AG10803 (cell line): ENCODE measurements at places on chromosomes 11 and 22.

- DNase-seq, result peak; percentile 33
Measured at GRCh38 chr11:8022876-8023275, 35.7 kb downstream of the EIF3F start.

DNA sequence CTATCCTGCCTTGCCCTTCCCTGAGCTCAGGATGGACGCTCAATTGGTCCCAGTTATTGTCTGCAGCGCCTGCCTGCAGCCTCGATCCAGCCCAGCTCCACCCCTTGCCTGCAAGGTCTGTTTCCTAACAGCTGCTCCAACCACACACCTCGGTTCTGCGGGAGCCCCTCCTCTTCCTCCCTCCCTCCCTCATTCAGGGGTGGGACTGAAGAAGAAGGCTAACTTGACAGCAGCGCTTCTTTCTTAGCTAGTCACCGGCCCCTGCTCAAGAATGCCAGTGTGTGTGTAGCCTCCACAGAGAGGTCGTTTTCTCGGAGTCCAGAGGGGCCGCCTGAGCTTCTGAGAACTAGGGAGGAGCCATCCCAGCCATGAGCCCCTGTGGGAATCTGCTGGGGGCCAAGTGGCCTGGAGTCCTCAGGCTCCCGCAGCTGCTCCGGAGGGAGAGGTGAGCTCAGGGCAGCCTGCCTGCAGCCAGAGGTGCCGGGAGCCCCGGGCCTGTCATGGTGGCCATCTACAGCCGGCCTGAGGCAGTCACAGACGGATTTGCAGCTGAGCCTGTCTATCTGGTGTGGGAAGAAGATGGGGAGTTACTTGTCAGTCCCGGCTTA lies 36.1 kb downstream of the LIMK2 start:
- DNase-seq, result peak; percentile 89

DNA sequence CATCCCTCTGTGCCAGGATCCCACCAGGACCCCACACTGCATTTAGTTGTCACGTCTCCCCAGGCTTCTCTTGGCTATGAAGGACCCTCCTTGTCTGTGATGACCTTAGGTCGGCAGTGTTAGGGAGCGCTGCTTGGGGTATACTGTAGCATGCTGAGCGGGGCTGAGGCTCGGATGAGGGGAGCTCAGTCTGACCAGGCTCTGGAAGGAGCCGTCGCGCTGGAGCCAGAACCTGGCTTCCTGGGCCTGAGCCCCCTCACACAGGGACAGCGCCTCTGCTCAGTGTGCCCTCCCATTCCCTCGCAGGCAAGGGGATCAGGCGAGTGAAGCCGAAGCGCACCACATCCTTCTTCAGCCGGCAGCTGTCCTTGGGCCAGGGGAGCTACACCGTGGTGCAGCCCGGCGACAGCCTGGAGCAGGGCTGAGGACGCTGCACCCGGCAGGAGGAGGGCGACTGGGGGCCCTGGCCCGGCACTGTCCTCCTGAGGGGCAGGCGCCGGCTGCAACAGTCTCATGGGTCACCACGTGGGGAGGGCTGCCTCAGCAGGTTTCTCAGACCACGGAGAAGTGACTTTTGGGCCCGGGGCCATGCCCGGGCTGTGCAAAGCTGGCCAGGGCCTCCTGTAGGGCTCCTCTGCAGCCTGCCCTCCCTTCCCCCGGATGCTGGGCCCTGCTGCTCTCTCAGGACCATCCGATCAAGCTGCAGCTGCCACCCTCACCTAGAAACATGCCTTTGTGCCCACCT lies 11.5 kb upstream of the NEAT1 start:
- DNase-seq, result no peak

GRCh38 chr11:92702037-92702804 lies 267.2 kb upstream of the MTNR1B start:
- DNase-seq, result no peak

DNA sequence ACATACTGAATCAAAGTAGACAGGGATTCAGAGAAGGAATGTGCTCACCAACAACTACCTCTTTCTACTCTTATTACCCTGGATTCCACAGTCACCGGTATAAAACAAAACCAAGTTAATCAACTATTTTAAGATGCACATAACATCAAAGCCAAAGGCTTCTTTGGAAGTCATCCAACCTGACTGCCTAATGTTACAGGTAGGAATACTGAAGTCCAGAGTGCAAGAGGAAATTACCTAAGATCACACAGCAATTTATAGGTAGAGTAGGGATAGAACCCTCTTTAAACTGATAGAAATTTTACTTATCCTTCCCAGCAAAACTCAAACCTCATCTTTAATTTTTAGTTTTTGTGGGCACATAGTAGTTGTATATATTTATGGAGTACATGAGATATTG lies 76.3 kb downstream of the PAK1 start:
- no peak for DNase-seq

DNA sequence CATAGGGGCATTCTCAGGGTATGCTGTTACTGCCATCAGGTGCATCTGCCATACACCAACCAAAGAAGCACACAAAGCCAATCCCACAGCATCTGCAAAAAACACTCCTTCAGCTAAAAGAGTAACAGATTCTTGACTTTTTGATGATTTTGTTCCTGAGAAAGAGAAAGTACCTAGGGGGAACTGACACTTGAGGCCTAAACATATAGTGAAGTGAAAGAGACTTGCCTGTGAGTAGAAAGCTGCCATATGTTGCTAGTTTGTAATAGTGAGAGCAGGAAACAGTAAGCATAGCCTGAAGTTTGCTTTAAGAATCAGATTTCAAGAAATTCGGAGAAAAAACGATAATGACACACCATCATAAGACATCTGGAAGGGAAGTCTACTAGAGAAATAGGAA lies 97.9 kb upstream of the CTSC start:
- DNase-seq, result no peak

DNA sequence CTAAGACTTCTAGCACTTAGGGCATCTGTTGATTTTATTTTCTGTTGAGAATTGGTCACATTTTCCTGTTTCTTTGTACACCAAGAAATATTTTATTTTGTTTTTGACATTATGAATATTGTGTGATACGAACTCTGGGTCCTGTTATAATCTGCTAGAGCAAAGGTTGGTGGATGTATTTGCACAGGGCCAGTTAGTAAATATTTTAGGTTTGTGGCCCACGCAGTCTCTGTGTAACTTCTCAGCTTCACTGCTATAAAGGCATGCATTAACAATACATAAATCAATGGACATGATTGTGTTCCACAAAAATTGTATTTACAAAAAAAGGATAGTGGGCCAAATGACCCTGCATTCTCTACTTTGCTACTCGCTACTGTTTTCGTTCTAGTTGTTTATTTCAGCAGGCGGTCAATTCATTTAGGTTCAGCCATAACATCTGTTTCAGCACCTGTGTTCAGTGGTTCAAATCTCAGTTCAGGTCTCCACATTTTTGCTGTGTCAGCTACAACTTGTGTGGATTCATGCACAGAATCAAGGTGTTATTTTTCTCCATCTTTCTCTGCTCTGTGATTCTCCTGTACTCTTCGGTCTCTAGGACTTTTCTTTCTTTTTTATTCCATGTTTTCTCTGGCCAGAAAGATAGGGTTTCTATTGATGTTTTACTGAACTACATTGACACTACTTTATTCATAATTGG lies 786.2 kb downstream of the ETS1 start:
- DNase-seq, result no peak

GRCh38 chr11:10050561-10050960 lies 243.5 kb downstream of the SBF2 start:
- DNase-seq, result no peak

DNA sequence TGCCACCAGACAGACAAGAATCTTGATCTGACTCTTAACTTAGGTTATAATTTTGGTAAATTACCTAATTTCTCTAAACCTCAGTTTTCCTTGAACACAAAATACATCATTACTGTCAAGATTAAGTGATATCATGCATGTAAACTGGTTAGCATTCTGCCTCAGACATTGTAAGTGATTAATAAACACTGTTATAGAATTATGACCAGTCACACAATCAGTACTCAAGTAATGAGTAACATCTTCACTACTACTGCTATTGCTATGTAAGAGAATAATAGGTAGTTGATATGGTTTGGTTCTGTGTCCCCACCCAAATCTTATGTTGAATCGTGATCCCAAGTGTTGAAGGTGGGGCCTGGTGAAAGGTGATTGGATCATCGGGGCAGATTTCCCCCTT lies 218.9 kb downstream of the SBF2 start:
- no peak for DNase-seq

DNA sequence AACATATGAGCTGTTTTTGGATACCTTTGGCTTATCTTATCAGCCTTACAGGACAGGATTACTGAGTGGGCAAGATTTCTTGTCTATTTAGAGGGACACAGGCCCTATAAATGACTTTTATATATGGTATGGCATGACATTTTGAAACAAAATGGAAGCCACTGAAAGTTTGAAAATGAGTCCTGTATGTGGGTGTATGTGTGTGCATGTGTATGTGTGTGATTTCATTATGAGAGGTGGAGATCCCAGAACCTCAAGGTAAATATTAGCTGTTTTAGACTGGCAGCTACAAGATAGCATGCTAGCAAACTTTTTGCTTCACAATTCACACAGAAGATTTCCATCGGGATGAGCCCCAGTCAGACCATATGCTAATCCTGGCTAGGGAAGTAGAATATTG lies 970.5 kb upstream of the CCDC90B start:
- no peak for DNase-seq

GRCh38 chr11:47186700-47187695 lies 764 bp upstream of the PACSIN3 start:
- peak; percentile 23 for DNase-seq

- no peak for DNase-seq
Measured at GRCh38 chr11:126654886-126655806, 299.7 kb downstream of the ST3GAL4 start.

- no peak for DNase-seq
Measured at GRCh38 chr11:102421261-102421660, 31.3 kb downstream of the TMEM123 start.

GRCh38 chr11:125591649-125592304 lies 875 bp upstream of the STT3A start:
- peak; percentile 48 for DNase-seq

DNA sequence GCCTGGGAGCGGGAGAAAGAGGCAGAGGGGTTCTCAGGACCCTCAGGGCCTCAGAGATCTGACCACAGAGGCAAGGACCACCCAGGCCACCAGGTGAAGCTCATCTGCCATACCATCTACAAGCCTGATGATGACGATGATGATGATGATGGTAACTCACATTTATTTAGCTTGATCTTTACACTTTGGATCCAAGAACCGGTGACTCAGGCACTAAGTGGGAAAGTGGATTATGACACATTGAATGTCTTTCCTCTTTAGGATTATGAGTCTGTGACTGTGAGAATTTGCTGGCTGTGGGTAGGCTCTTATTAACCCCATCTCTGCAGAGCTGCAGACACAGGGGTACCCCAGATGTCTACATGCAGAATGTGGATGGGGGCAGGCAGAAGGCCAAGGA lies 110.3 kb downstream of the DSCAML1 start:
- no peak for DNase-seq

DNA sequence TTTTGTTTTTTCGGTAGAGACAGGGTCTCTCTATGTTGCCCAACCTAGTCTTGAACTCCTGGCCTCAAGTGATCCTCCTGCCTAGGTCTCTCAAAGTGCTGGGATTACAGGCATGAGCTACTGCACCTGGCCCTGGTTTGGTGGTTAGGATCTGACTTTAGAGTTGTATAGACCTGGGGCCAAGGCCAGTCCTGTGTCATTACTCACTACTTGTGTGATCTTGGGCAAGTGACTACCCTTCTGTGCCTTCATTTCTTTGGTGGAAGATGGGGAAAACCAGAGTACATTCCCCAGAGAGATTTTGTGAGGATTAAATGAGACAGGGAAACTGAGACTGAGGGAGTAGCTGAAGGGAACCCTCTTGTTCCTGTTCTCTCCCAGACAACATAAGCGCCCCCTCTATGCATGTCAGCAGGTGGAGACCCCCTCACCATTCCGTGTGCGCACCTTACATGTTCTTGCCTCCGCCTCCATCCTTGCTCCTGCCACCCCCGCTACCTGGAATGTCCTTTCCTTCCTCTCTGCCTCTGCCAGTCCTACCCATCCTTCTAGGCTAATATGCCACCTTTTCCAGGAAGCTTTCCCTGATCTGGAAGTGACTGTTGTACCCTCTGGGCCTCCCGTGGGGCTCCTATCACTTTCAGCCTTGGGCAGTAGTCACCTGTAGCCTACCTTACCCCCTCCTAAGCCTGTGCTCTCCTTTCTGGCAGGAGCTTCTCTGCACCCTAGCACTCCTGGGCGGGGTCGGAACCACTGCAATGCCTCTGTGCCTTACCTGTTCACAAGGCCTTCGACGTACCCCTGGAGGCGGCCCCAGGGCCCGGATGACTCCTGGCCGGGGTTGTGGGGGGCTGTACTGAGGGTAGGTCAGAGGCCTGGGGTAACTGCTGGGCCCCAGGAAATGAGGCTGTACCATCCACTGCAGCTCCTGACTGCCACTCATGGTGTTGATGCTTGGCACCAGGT lies 3.9 kb downstream of the FOSL1 start:
- DNase-seq, result no peak

GRCh38 chr22:50696799-50697561 lies 24.4 kb downstream of the SHANK3 start:
- peak; percentile 11 for DNase-seq

GRCh38 chr11:84224042-84224441 lies 937.9 kb upstream of the CCDC90B start:
- DNase-seq, result no peak

GRCh38 chr11:102757823-102758549 lies 22.4 kb downstream of the MMP10 start:
- peak; percentile 53 for DNase-seq

DNA sequence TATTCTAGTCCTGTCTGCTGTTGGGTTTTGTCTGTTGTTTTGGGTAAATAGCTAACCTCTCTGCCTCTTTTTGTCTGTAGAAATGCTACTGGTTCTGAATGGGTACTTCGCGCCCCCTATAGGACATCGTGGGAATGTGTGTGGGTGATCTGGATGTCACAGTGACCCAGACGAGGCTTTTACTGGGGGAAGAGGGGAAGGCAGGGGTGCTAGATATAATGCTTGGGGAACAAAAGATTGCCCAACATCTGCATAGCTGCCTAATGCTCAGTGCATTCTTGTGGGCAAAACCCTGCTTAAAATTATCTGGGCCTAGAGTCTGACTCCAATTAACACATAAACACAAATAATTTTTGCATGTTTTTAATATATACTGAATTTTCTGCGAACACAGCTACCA lies 57.7 kb downstream of the BMAL1 start:
- DNase-seq, result peak; percentile 90

GRCh38 chr11:19735909-19736498 lies 23.4 kb downstream of the NAV2 start:
- DNase-seq, result no peak

- DNase-seq, result no peak
Measured at GRCh38 chr11:129721685-129722084, 94.0 kb upstream of the TMEM45B start.

- DNase-seq, result peak; percentile 40
Measured at GRCh38 chr11:118609380-118610224, 2.2 kb downstream of the PHLDB1 start.

GRCh38 chr11:85052636-85053035 lies 574.5 kb downstream of the DLG2 start:
- DNase-seq, result no peak

DNA sequence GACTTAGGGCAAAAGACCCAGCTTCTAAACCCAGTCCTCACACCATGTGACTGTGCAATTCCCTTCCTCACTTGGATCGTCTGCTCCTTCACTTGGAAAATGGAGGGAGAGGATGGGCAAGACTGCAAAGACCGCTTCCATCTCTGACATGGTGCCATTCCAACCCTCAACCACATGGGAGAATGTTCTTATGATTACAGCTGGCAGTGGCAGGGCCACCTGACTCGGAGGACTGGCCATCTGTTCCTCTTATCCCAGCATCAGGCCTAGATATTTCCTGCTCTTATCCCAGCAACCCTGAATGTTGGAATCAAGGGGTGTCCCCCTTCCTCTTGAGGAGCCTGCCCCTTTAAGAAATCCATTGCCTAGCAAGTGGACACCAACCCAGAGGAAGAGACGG lies 15.4 kb downstream of the DSCAML1 start:
- no peak for DNase-seq

GRCh38 chr11:134287561-134287960 lies 11.4 kb downstream of the GLB1L3 start:
- no peak for DNase-seq
